T-helper 22 cell (primary cell): ENCODE measurements at places on chromosomes 7 and 10.

GRCh38 chr10:132904181-132904813 is 38.1 kb downstream of the CFAP46 start:
- no peak for DNase-seq

DNA sequence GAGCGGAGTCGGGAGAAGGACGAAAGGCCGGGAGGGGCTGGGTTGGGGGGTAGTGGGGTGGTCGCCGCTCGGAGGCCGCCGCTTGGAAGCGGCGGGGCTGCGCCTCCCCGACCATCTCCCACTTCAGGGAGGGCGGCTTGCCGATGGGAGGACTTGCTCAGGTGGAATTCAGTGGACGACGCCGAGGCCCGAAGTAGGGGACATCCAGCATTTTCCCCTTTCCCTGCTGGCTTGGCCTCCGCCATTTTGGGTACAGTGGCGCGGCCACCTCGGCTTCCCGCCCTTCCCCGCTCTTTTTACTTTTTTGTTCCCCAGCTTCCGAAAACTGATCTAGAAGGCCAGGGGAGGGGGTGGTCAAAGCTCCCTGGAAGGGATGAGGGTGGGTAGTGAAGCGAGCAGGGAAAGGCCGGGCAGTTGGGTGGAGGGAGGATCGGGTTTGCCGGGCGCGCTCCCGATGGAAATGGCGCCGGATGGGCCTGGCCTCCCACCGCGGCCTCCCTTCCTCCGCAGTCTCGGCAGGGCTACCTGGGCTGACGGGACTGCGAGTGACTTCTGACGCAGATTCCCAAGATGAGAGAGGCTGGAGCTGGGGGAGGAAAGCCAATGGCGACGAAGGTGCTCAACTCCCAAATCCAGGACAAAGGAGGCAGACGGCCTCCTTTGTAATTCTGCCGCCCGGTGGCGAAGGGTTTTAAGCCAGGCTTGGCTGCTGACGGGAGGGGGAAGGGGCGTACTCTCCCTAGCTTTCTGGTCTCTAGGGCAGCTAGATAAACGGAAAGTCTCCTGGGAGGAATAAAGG is at the start of gene PBLD:
Gene PBLD, minus strand, starts transcription at position 670 of the 799 bp plus-strand sequence. CDS start 26,084 bp downstream, outside the sequence.
- DNase-seq: peak; percentile 34

- DNase-seq: no peak
Measured at GRCh38 chr10:78063236-78063635, 29.6 kb downstream of the RPS24 start.

- no peak for DNase-seq
Measured at GRCh38 chr10:84837041-84837812, 508.8 kb downstream of the CCSER2 start.
